ENCODE measurements at places on chromosomes 1 and 21.

GRCh38 chr21:42475036-42475435 is 21.0 kb downstream of the RSPH1 start:
- no peak for DNase-seq

GRCh38 chr1:86753700-86754099 is 49.3 kb downstream of the SH3GLB1 start:
- DNase-seq: no peak

GRCh38 chr1:42915456-42915855 is 43.2 kb downstream of the SLC2A1 start:
- no peak for DNase-seq

- no peak for DNase-seq
These were observed 27.8 kb downstream of the NTPCR start for GRCh38 chr1:232978091-232978634.

GRCh38 chr1:105100102-105100501 is 1350.4 kb downstream of the AMY1C start:
- no peak for DNase-seq

GRCh38 chr1:233540816-233541215 is 73.1 kb upstream of the KCNK1 start:
- no peak for DNase-seq

DNA sequence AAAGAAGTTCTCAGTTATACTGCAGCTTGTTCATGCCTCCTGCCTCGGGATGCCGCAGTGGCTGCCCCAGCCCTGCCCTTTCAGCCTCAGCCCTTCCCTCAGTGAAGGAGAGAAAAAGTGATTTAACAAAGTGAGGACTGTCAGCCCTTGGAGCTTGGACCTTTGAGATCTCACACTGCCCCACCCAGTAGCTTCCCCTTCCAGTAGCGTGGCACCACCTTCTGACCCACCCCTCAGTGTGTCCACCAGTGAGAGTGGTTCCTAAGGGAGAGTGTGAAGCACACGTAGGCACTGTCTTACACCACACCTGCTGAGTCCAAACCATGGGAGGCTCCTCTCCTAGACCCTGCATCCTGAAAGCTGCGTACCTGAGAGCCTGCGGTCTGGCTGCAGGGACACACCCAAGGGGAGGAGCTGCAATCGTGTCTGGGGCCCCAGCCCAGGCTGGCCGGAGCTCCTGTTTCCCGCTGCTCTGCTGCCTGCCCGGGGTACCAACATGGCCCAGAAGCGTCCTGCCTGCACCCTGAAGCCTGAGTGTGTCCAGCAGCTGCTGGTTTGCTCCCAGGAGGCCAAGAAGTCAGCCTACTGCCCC is at the start of gene CDA:
Gene CDA, plus strand, starts transcription at position 464 of the 592 bp plus-strand sequence. Its CDS starts 33 bp downstream, at position 497.
- DNase-seq: no peak

DNA sequence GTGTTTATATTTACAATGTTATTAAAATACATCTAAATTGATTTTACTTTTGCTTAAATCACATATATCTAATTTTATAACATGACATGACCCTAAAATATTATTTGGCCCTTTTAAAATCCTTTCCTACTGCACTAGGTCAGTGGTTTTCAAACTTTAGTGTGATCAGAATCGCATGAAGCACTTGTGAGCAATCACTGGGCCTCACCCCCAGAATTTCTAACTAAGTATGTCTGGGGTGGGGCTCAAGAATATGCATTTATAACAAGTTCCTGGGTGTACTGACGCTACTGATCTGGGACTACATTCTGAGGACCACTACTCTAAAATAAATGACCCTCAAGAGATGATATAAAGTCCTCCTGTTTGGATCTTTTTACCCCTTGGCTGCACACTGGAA is 8.8 kb downstream of the COL24A1 start:
- DNase-seq: no peak

DNA sequence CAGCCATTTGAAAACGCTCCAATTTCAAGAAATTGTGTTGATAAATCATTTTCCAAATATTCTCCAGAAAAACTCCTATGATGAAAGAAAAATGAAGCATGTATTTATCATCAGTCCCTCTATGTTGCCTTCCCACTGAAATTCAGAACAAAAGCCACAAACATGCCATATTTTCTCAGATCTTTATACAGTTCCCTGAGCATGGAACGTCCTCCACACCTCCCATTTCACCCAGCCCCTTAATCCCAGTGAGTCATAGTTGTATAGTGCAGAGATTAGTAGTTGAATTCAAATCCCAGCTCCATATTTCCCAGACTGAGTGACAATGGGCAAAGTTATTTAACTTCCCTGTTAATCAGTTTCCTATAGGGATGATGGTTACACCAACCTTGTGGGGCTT is 20.6 kb upstream of the NPL start:
- DNase-seq: no peak

GRCh38 chr1:206081856-206082255 is 28.9 kb downstream of the RHEX start:
- DNase-seq: no peak

- DNase-seq: no peak
These were observed 39.1 kb upstream of the SELENON start for GRCh38 chr1:25760871-25761270.

GRCh38 chr21:28810826-28811524 is 181.7 kb downstream of the LTN1 start:
- DNase-seq: no peak

GRCh38 chr1:8866173-8866791 is 12.2 kb downstream of the ENO1 start:
- DNase-seq: no peak

GRCh38 chr1:243213045-243213787 is 41.9 kb downstream of the CEP170 start:
- no peak for DNase-seq

- DNase-seq: no peak
These were observed 16.3 kb downstream of the BATF3 start for GRCh38 chr1:212683357-212683722.

GRCh38 chr1:242402956-242403355 is 121.5 kb downstream of the PLD5 start:
- DNase-seq: no peak

DNA sequence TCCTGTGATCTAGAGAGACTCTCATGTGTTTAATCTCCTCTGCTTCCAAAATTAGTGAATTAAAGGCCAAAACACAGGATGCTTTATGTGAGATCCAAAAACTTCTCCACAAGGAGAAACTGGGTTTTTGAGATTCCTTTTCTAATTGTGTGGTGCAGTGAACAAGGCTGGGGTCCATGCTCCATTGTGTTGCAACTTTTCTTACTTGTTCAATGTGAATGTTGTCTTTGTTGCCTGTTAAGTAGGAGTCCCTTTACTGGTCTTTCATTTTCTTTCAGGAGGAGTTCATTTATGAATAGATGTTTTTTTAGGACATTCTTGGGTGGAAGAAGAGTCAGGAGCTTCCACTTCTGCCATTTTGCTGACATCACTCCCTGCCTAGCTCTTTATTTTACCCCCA is 40.6 kb upstream of the CFHR3 start:
- no peak for DNase-seq

- no peak for DNase-seq
These were observed 110.2 kb upstream of the IVNS1ABP start for GRCh38 chr1:185427264-185427663.

- DNase-seq: no peak
These were observed 61.3 kb upstream of the CACYBP start for GRCh38 chr1:174938281-174939007.

DNA sequence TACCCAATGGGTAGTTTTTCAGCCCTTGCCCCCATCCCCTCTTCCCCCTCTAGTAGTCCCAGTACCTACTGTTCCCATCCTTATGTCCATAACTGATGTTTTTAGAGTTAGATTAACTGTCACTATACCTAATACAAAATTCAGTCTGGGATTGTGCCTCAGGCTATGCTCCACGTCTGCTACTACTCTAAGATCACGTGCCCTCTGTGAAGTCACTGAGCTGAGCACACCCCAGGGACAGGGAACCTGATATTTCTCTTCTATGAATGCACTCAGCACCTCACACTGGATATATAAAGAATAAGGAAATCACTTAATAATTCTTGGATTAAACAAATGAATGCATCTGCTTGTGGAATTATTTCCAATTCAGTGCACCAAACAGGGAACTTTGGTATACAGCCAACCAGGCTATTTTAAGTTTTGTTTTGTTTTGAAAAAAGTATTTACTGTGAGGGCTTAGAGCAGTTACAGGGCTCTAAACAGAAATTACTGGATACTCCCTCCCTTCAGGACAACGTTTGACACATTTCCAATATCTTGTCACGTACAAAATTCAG is 307.9 kb downstream of the SMYD3 start:
- DNase-seq: no peak

GRCh38 chr1:151146072-151146411 is 389 bp downstream of the SEMA6C start:
- no peak for DNase-seq

Data from breast epithelium (tissue), 4 donors.